ENCODE measurements at places on chromosomes 5 and 9.

GRCh38 chr5:151904909-151905308 lies 19.7 kb downstream of the GLRA1 start:
- DNase-seq: no peak

- no peak for DNase-seq
These were observed 45.6 kb upstream of the TLE4 start for GRCh38 chr9:79526149-79526672.

DNA sequence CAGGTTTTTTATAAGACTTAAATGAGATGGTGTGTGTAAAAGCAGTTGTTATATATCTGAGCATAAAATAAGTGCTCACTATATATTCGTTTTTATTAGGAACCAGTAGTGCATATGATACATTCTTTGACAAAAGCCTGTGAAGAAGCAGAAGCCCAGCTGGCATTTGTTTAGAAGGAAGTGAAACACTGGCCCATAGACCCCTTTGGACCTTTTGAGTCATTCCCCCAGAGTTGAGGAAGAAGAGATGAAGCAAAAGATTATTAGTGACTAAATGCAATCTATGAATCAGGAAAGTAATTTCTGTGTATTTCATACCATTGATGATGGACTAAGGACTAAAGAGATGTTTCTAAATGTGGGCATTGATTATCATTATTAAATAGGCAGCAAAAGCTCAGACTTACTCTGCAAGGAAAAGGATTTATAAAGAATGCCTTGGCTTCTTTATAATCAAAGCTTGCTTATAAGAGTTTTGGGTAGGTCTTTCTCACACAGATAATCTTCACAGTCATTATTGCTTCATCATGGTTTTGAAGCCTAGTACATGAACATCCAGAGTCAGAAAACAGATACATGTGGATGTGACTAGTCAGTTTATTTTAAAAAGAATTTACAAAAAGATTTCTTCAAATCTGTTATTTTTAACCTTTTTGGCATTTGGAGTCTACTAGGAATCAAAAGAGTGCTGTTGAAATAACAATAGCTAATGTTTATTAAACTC lies 16.9 kb upstream of the FER start:
- no peak for DNase-seq

DNA sequence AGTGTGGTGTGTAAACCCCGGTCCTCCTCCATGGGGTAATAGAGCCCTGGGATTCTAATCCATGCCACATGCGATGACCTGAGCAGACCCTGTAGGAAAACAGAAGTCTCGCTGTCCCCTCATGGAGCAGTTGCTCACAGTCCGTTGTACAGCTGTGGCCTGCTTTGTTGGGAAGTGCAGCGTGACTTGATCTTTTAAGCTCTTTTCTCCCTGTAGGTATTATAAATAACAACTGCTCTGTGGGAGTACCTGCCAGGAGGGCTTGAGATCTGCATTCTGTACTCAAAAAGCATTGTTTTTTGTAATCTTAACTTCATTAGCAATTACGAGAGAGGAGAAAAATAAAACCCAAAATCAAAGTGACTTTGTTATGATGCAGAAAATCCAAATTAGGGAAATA lies 17.3 kb downstream of the MEGF10 start:
- DNase-seq: no peak

DNA sequence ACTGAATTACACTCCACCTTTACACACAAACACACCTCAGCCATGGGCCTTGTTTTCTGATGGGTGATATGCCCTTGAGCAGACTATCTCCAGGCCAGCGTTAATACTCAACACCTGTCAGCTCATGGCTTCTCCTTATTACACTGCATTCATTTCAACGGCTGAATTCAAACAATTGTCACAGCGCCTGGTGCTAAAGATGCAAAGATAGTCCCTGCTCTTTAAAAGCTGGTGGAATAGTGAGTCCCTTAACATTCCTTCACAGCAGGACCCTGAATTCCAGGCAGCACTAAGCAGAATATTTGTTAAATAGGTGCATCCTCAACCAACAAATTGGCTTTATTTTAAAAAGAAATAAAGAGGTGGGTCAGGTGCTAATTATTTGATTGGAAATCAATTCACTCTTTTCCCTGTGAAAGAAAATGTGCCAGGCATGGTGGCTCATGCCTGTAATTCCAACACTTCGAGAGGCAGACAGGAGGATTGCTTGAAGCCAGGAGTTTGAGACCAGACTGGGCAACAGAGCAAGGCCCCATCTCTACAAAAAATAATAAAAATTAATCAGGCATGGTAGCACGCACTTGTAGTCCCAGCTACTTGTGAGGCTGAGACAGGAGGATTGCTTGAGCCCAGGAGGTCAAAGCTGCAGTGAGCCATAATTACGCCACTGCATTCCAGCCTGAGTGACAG lies 155.7 kb upstream of the EFNA5 start:
- no peak for DNase-seq

- no peak for DNase-seq
These were observed 154.7 kb downstream of the KIAA0825 start for GRCh38 chr5:94463739-94464138.

DNA sequence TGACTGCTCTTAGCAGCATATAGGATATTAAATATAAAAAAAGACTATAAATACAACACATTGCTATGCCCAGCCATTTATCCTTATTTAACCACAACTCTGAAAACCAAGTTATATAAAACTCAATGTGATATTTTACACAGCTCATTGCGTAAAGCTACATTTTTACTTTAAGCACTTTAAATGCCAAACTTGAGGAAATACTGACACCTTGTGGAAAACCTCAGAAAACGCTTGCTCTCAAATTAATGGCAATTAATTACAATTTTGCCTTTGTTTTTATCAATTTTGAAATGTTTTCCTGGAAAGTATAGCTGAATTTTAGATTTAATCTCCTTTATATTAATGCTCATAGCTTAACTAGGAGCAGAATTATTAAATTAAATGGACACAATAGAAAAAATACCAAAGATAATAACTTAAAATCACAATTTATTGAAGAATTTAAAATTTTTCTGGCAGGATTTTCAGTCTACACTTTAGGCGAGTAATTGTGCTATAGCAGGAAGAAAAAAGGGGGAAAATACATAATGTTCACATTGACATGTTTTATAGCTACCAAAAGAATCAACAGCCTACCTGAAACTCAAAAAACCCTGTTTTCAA lies 25.2 kb upstream of the PLAC8L1 start:
- DNase-seq: no peak

DNA sequence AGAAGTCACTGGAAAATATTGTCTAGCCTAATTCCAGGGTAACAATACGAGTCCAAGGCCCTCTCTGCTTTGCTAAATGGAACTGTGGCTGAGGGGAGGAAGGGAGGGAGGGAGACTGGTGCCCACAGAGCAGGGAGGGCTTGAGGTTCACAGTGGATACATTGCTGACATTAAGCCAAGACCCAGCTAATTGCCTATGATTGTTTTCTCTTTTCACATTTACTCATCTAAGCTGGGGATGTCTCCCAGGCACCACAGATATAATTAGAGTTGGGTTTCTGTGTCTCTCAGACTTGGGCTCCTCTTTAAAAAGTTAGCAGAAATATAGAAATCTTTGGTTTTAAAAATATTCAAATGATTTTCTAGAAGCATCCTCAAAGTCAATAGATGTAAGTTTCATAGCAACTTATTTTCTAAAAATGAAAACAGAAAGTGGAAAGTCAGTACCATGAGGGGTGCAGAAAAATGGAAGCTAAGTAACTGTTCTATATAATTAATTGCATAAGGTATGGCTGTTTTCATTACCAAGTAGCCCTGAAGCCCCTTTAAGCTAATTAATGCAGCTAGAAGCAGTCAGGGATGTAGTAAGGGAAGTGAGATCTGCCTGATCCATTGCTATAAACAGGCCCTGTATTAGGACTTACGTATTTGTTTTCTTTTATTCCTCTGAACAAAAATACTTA lies 259.8 kb downstream of the NDUFS4 start:
- DNase-seq: no peak

DNA sequence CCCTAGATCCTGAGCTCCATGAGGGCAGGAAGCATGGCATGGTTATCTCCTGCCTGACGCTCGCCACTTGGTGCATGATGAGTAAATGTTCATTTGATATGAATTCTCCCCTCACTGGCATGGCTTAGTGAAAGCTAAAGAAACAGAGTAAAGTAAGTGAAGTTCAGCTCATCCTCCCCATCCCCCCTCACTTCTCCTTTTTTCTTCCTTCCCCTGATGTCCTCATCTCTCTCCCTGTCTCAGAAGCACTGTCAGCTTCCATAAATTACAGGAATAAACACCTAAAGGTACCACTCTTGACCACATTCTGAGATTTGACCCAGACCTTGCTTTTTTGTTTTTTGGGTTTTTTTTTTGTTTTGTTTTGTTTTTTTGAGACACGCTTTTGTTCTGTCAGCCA lies 73.3 kb downstream of the SNX18 start:
- no peak for DNase-seq

- no peak for DNase-seq
These were observed 84.8 kb downstream of the MVB12B start for GRCh38 chr9:126411225-126411947.

DNA sequence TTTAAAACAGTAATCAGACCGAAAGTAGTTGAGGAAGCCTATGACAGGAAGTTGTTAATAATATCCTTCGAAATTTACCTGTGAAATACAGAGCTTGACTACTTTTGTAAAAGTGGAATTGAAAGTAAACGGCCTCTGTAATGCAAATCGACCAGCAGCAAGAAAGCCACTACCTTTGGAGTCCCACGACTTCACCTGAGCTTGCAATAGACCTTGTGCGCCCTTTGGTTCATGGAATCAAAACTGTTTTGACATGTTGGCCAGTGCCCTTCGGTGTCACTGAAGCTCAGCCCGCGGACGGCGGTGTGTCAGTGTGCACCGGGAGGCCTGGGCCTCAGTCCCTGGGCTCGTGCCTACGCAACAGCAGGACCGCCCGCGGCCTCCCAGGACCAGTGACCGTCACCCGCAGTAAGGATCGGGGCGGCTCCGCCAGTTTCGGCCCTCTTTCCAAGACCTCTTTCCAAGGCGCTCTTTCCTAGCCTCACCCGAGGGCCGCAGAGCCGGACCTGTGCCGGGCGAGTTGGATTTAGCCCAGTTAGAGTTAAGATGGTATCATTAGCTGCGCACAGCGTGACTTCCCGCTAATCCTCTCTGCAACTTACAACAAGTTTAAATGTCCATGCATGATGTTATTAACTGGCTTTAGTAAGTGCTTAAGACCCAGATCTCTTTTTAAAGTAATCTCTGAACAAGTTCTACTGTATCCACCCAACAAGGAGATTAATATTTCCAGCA lies 223.3 kb downstream of the MEF2C start:
- no peak for DNase-seq

DNA sequence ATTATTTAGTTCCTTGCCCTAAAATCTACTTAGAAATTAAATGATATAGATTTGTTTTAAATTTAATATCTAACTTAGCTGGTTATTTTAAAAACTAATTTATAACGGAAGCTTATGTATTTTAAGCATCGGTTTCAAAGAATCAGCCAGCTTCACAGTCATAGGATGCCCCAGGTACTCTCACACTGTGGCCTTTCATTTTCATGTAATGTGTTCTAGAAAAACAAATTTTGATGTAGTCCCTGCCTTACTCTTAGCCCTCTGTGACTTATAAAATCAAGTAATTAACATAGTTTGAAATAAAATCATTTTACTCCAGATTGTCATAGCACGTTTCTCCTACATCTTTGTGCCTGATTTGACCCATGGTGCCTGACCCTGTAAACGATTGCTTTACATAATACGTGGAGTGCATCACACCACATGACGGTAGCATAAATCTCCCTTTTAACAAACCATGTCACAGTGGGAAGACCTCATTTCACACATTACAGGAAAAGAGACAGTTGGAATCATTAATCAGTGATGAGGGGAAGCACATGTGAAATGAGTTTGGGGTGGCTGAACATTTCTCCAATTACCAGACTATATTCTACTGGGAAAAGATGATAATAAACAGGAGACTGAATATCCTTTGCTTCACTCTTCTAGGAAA lies 731.5 kb upstream of the CDH9 start:
- DNase-seq: no peak

DNA sequence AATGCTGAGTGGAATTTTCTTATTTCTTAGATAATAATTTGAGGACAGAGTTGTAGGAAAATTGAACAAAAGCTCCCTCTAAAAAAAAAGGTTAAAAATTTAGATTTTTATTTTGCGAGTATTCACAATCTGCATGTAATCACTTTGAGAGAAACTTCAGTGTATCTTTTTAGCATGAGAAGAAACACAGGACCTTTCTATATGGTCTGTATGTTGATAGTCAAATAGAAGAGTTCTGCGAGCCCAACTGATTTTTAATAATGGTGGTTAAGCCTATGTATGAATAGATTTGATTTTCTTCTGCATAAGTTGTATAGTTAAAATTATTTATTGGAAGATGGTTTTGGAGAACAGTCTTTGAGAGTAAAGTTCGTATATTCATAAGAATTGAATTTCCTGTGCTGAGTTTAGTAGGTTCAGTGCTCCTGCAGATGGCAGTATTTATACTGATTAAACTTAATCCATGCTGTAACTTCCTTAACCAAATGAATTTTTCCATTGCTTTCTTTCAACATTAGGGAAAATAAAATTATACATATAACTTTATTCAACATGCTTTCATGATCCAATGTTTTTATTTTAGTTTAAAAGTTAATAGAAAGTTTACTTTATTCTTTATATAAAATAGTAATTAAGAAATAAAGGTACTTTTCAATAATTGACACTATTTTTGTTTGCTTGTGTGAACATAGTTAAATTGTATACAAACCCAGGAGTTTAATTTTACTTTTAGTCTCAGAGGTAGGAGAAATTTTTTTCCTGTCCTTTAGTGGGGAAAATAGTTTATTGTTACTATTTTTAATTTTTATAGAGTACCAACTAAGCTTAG lies 19.6 kb downstream of the TCERG1 start:
- no peak for DNase-seq

GRCh38 chr5:17096952-17097695 lies 120.3 kb upstream of the BASP1 start:
- DNase-seq: no peak

DNA sequence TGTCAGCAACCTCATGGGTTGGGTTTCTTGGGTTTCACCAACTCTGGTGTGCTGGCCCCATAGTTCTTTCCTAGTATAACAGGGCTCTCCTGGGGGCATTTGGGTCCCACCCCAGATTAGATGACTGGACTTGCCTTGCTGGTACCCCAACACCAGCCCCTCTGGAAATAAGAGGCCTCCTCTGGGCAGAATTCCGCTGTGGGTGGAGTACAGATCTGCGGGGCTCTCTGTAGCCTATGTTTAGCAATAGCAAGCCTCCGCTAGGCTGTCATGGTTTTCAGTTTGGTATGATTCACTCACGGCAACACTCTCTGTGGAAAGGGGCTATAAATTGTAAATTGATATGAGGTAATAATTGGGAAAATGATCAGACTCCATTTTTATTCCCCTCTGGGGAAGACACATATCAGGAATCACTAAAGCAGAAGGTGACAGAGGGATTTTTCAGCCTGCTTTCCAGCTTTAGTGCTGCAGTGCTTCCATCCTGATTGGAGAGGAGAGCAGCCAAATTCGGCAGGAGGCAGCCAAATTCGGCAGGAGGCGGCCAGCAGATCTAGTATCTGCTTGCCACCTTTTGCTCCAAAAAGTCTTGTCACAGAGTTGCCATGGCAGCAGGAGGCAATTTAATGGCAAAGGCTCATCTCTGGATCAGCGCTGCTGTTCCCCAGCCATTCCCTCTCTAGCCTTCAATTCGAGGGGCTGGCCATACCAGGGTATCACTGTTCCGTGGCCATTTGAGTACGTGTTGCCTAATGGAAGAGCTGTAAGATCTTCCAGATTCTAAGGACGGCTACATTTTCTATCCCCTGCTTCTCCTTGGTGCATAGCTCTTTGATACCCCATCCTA lies 84.6 kb downstream of the SLC44A1 start:
- DNase-seq: peak; percentile 60

All from right cardiac atrium (tissue), 5 donors.